ENCODE measurements at places on chromosomes 1 and 21.
A peak's percentile ranks its signal among the peaks of the same experiment; 100 is the strongest.

DNA sequence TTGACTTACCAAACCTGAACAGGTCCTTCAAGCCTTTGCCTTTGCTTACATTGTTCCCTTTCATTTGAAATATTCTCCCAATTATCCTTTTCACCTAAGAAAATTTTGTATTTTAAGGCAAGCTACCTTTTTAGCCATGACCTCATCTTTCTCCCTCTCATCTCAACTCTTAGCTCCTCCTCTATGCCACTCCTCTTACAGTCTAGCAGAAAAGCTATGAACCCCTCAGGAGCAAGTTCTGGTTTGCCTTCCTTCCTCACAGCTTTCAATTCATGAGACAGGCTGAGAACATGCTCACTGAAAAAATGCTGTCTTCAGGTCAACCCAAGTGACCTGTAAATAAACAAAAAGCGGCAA, 8.3 kb upstream of the MUTYH start:
- DNase-seq = no peak

DNA sequence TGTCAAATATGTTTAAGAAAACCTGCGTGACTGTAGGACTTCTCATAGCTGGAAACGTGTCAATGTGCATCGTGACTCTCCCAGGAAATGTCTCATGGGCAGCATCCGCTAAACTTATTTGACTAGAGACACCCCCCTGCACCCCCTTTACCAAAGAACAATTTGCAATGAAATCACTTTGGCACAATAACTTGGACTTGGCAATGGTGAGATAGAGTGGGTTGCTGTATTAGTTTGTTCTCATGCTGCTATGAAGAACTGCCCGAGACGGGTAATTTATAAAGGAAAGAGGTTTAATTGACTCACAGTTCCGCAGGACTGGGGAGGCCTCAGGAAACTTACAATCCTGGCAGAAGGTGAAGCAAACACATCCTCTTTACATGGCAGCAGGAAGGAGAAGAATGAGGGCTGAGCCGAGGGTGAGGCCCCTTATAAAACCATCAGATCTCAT, 13.8 kb downstream of the CLDN14 start:
- no peak for DNase-seq

GRCh38 chr1:204288021-204288588, 71.6 kb downstream of the PLEKHA6 start:
- no peak for DNase-seq

GRCh38 chr1:160954158-160955104, at the start of gene ITLN2:
Gene ITLN2, minus strand, starts transcription at chr1:160954809. Its CDS starts 68 bp downstream, at chr1:160954741.
- peak; percentile 32 for DNase-seq

DNA sequence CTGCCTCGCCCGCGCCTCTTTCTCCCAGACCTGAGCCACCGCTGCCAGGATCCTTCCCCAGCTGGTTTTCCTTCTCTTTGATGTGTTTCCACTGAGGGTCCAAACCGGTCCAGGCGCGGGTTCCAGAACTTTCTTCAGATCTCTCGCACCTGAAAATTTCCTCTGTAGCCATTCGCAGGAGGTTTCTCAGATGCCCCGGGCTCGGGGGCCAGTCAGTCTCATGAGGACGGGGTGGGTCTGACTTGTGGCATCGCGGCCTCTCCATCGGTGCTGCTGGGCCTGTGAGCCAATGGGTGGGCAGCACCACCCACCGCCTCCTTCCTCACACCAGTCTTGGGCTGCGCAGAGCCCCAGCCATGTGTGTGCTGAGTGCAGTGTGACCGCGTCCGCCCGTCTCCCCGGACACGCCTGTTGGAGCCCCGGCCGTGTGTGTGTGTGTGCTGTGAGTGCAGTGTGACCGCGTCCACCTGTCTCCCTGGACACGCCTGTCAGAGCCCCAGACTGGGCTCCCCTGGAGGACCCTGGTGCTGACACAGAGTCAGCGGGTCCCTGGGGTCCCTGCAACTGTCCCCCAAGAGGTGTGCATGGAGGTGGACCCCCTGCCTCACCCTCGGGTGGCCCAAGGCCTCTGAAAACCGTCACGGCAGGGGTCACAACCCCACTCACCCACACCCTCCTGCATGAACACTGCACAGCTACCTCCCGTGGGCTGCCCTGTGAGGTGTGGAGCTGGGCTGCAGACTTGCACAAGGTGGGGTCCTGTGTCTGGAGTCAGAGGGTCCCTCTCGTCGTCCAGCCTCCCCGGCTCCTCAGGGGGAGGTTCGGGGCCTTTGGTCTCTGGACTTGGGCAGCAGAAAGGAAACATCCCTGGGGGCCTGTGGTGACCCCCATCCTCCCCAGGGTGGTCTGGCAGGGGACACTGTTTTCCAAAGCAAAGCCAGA, 20.2 kb downstream of the COL18A1 start:
- DNase-seq = no peak

DNA sequence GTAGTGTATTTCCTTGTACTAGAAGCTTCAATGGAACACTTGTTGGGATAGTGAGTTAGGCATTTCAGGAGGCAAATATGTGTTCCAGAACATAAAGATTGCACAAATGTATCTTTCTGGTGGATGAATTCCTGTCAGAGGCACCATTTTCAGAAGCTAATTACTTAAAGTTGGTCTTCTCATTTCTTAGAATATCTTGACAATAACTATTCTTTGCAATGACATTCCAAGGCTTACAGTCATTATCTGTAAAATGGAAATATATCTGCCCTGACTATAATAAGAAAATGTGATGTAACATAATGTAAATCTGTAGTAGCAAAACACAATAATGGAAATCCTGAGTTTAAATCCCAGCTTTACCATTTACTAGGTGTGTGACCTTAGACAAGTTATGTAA, 2.7 kb downstream of the VCAM1 start:
- DNase-seq = no peak

GRCh38 chr1:115225993-115226685, 111.9 kb downstream of the NGF start:
- DNase-seq = no peak

- no peak for DNase-seq
Measured at GRCh38 chr1:222897527-222898190, 82.8 kb downstream of the DISP1 start.

- DNase-seq = no peak
Measured at GRCh38 chr21:38830671-38831525, 25.2 kb downstream of the ETS2 start.

DNA sequence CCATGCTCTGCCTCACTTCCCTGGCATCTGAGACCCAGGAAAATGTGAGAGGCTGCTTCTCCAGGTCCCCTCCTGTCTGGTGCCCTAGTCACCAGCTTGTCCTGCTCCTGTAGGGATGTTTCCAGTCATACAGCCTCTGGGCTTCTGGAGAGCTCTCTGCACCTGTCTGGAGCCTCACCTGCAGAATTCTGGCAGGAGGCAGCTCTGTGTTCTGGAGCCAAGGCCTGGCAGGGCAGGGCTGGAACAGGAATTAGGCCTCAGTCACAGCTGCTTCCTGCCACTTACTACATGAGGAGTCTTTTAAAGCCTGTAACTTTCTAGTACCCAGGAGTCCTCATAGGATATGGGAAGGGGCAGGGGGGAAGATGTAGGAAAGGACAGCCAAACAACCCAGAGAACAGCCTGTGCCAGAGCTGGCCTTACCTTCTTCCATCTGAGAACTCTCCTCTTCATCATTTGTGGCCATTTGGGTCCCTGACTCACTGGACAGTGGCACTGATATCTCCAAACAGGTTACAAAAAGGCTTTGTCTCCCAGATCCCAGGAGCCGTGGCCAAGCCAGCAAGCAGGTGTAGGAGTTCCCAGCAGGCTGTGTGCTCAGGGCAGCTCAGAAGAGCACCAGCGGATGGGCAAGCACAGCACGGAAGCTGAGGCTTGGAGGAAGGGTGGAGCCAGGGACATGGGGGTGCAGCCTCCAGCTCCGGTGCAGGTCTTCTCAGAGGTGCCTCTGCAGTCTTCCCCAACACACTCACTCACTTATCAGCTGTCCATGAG, 31.4 kb upstream of the ARTN start:
- DNase-seq = no peak

GRCh38 chr1:111481387-111482221, 7.8 kb downstream of the C1orf162 start:
- DNase-seq = peak; percentile 75

- no peak for DNase-seq
Measured at GRCh38 chr1:168736520-168736919, 7.5 kb upstream of the DPT start.

GRCh38 chr1:215710899-215711225, 143.8 kb downstream of the KCTD3 start:
- DNase-seq = no peak

DNA sequence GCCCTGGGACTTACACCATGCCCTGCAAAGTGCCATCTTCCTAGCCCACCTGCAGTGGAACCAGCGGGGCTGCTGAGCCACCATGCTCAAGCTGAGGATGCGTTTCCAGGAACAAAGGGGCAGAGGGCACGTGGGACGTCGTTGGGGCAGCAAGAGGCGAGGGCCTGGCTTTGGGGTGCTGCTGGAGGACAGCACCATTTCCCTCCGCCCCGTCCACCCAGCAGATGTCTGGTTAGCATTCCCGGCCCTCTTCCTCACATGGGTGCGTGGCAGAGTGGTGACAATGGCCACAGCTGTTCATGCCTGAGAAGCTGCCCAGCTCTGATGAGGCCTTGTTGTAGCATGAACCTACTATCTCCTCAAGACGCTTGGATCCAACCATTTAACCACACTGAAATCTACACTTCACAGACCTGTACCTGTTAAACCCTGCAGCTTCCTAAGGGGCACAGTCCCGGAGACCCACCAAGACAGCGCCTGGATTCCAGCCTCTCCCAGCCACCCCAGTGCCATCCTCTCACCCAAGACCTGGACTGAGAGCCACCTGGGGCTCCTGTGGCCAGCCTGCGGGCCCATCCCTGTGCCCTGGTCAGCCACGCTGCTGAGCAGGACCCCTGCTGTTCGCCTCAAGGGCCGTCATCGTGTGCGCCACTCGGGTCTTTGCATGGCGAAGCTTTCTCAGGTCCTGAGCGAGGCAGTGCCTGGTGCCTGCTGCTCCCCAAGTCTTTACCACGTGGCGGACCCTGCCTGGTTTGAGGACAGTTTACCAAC, 33.2 kb downstream of the SLC45A1 start:
- DNase-seq = no peak

- no peak for DNase-seq
Measured at GRCh38 chr1:225484657-225485214, 56.9 kb upstream of the LBR start.

- DNase-seq = no peak
Measured at GRCh38 chr1:87720561-87720960, 391.9 kb downstream of the LMO4 start.

DNA sequence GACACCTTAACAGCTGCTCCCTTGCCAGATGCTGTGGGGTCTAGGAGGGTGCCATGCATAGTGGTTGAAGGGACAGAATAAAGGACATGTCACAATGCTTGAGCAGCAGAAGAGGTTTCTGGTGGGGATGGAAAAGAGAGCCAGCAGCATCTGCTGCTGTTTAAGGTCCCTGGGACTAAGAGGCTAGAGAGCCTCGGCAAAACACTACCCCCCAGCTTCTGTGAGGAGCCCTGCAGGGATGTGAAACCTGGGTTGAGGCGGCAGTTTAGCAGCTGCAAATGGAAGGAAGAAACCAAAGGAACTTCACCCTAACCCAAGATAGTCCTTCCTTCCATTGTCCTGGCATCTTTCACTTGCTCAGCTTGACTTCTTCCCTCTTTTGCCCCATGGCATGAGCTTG, 39.4 kb downstream of the PLXNA2 start:
- no peak for DNase-seq

DNA sequence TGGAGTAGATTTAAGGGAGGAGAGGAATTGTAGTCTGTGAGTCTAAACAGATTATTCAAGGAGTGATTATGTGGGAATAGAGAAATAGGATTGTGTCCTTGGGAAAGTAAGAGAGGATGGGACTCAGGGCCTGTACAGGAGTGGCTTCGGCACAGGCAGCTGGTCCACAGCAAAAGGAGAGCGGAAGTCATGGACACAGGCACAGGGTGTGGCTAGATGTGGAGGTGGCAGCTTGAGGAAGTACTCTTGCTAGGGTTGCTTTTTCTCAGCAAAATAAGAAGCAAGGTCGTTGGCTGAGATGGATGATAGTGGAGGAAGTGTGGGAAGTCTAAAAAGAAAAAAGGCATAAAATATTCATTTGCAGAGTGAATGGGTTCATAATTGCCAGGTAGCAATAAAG, 18.5 kb upstream of the ZNF648 start:
- DNase-seq = no peak

GRCh38 chr1:221217029-221217428, 337.8 kb downstream of the HLX start:
- DNase-seq = no peak

- no peak for DNase-seq
Measured at GRCh38 chr1:201551877-201552731, 13.2 kb downstream of the NAV1 start.

GRCh38 chr1:211326528-211327345, at the start of gene TRAF5:
Gene TRAF5, plus strand, starts transcription at chr1:211326833. Its CDS starts 26,407 bp downstream, at chr1:211353240.
- DNase-seq = peak; percentile 61

- DNase-seq = no peak
Measured at GRCh38 chr1:18739897-18740296, 109.3 kb downstream of the PAX7 start.

GRCh38 chr1:115074839-115075534, 14.3 kb downstream of the TSPAN2 start:
- no peak for DNase-seq

GRCh38 chr21:36572039-36572438, 92.1 kb upstream of the CLDN14 start:
- DNase-seq = no peak

DNA sequence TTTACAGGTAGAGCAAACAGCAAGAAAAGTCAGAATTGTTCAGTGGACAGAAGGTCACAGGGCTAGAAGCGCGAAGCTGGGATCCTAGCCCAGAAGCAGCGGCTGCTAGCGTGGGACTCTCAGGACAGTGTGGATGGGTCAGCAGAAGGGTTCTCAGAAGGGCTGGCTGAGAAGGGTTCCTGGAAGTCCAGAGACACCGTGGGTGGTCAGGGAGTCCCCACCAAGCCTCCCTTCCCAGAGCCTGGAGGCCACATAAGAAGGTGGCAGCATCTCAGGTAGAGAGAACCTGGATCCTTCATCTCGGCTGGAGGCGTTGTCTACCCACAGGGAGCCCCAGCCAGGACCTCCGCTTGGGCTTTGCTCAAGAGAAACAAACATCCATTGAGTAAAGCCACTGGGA, 696.3 kb downstream of the PTPRU start:
- no peak for DNase-seq

DNA sequence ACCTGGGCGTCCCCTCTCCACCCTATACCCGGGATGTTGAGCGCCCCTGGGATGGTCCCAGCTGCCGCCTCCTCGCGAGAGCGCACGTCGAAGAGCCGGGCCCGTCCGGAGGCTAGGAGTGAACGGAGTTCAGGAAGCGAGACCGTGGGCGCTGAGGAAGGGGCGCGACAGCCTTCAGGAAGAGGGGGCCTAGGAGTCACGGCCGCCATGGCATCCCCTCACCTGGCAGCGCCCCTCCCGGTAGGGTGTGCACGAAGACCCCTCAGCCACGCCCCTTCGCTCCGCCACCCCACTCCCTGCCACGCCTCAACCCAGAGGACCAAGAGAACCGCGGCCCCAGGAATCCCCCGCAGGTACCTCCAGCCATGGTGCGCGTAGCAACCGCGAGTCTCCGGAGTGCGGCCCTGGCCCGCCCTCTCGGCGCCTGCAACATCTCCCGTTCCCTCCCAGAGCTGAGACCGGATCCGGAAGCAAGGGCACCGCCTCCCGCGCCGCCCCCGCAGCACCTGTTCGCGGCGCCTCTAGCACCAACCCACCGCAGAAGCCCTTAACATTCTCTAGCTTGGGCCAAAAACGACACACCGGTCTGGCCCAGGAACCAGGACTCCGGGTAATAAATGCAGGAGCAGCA, at the start of gene TSTD1:
TSTD1 (minus strand) TSS at position 442 of the 631 bp plus-strand sequence; CDS start at position 367, 75 bp downstream.
- DNase-seq = peak; percentile 87

- no peak for DNase-seq
Measured at GRCh38 chr1:183091181-183091580, 68.0 kb downstream of the LAMC1 start.
